Renal cortex interstitium (tissue), 15 donors: ENCODE measurements at places on chromosomes 11 and 22. TPM values are rescaled to one million over a fixed set of nuclear protein-coding genes. Genes with fewer than 3 reads are reported as not detected.
A peak's percentile ranks its signal among the peaks of the same experiment; 100 is the strongest.

GRCh38 chr11:62611705-62612365 lies 740 bp downstream of the EML3 start:
- no peak for DNase-seq

- DNase-seq = no peak
Measured at GRCh38 chr11:45885274-45885920, at the start of gene MAPK8IP1. TSS of gene MAPK8IP1 (plus strand) at chr11:45885651. CDS start at chr11:45885821, 170 bp downstream.

DNA sequence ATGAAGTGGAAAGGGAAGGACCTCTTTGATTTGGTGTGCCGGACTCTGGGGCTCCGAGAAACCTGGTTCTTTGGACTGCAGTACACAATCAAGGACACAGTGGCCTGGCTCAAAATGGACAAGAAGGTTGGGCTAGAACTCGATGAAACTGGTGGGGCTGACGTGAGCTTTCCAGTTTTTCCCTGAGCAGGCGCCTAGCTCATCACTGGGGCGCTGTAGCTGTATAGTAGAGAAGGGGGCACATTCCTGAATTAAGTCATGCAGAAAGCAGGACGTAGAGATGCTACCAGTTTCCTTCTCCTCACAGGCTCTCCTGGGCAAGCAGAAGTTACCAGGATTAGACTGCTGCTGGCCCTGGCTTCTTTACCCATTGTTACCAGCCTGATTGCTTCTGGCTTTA lies 33.3 kb downstream of the NF2 start:
- DNase-seq = no peak

DNA sequence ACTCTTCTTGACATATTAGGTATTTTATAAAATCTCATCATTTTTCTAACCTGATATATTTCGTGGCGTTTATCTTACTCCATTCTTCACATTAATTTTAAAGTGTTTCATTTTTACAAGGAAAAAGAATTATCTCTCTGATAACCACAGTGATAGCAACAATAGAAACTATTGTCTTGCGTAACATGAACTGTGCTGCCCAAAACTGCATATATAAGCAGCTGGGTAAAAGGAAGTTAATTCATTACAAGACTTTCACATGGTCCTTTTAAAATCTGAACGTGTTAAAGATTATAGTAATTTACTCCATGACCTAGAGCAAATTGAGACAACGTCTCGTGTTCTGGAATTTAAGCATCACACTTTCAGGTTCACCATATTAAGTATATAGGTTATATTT lies 210.4 kb upstream of the GRIA4 start:
- DNase-seq = no peak

GRCh38 chr22:46602025-46602424 lies 18.2 kb upstream of the GRAMD4 start:
- no peak for DNase-seq

DNA sequence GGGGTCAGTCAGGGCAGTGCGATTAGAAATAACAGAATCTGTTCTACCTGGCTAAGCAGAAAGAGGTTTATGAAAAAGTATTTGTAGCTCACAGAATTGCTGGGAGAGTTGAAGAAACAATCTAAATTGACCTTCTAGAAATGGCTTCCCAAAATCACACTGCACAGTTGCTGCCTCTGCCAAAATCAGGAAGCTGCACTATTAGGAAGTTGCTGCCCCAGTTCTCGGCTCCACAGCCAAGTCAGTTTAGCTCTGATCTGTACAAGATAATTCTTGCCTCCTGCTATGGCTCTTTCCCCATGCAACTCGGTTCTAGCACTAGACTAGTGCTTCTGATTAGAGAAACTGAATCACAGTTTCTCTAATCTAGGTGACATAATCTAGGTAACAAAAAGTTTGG lies 16.0 kb upstream of the CCDC90B start:
- no peak for DNase-seq

GRCh38 chr11:74492084-74492483 lies 1.4 kb downstream of the LIPT2 start:
- DNase-seq = no peak

DNA sequence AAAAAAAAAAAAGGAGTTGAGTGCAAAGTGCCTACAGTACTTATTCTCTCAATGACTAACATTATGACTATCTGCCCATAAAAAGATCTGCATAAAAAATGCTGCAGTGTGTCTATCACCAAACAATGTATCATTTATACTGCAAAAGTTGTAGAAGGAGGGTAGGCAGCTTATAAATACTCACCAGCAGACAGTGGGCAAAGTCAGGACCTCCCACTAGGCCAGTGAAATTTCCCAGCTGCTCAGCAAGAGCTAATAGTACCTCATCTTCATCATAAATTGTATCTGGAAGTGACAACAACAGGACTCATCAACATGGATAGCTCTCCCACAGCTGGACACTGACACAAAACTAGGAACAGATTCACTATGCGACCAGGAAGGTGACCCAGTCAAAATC lies 1.6 kb downstream of the PPP2R1B start:
- no peak for DNase-seq

DNA sequence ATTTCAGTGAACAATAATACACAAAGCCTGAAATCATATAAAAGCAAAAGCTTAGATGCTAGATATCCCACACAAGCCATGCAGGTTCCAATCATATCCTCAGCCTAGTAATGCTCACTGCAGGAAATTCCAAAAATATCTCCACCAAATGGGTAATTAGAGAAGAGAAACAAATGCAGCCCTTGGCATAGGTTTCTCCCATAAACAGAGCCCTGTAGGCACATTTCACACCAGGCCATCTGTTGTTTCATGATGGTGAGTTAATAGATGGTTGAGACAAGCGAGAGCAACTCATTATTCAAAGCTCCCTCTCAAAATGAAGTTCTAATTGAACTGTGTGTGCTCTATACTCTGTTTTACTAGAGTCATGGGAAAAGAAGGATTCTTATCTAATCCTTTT lies 154.6 kb upstream of the TRPC6 start:
- DNase-seq = no peak

DNA sequence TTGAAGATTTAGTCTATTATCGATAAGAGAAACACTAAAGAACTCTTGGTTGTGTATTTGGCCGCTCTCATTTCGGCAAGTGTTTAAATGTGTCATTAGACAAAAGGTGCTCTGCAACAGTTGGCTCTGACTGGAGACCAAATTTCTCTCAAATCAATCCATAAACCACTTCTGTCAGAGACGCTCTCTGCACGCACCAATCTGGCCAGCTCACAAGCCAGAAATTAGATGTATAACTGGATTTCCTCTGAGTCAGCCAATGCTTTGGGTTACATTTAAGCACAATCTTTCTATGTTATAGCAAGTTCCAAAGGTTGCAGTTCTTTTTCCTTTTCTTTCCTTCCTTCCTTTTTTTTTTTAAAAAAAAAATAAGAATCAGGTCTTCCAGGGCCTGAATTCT lies 17.6 kb upstream of the PARVA start:
- no peak for DNase-seq

GRCh38 chr11:27394781-27395228 lies 31.8 kb upstream of the CCDC34 start:
- DNase-seq = no peak

- no peak for DNase-seq
Measured at GRCh38 chr11:63494975-63495374, 4.0 kb upstream of the PLAAT5 start.

DNA sequence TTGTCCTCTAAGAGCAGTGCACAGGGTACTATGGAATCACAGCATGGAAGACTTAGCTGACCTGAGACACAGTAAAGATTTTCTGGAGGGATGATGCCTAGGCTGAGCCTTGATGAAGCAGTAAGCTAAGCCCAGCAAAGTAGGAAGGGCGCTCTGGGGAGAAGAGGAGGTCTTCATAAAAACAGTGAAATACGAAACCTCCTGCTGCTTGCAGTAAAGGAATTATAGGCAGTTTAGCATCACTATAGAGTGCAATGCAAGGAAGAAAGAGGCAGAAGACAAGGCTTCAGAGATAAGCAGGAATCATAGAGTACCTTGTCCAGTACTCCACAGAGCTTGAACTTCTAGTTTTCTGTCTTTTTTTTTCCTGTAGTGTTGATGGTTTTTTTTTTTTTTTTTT lies 555.7 kb upstream of the CADM1 start:
- DNase-seq = no peak

DNA sequence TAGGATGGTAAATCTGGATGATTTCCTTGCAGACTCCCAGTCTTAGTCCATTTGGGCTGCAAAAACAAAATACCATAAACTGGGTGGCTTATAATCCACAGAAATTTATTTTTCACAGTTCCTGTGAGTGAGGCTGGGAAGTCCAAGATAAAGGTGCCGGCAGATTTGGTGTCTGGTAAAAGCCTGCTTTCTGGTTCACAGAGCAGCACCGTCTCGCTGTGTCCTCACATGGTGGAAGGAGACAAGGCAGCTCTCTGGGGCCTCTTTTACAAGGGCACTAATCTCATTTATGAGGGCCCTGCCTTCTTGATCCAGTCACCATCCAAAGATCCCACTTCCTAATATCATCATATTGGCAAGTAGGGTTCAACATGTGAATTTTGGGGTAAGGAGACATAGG lies 8.9 kb downstream of the USP47 start:
- DNase-seq = no peak

DNA sequence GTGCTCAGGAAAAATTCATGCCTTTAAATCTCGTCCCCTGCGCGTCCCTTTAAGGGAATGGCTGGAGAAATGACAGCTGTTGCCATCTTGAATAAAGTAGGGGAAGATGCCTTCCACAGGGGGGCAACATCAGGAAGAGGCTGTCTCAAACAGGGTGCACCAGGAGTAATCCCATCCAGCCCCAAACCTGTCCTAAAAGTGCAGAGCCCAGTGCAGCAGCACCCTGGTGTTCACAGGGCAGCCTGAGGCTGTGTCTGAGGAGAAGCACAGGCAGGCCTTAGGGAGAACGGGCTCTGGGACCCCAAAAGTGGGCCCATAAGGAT lies 10.8 kb upstream of the C11orf96 start:
- no peak for DNase-seq

GRCh38 chr11:7892840-7893254 lies 38.2 kb downstream of the OR10A6 start:
- peak; percentile 23 for DNase-seq

DNA sequence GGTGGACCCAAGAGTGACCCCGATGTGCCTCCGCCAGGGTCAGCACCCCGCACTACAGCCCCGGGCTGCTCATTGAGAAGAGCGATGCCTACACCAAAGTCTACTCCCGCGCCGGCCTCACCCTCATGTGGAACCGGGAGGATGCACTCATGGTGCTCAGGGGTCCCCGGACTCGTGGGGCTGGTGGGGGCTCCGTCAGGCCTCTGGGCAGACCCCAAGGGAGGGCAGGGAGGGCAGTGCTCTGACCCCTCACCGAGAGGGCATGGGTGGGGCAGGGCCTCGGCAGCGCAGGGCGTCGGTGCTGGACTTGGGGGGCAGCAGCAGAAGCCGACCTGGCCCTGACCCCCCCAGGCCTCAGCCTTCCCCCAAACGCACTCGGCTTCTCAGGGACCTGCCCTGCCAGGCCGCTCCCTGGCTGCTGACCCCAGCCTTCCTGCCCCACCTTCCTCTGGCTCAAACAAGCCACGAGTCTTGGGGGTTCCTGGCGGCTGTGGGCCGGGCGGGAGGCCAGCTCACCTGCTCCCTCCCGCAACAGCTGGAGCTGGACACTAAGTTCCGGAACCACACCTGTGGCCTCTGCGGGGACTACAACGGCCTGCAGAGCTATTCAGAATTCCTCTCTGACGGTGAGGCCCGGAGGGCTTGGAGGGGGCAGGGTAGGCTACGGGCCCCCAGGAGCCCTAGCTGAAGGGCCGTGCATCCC lies 2.9 kb downstream of the MUC2 start:
- DNase-seq = no peak

CREB3L1 gene
- 11.7 TPM for polyA plus RNA-seq

MS4A4E gene
- 0.72 TPM for polyA plus RNA-seq

RAB1B gene
- 106 TPM for polyA plus RNA-seq
